Stimulated activated naive CD4-positive, alpha-beta T cell (primary cell): ENCODE measurements at places on chromosomes 7 and 10.

GRCh38 chr10:96124230-96125141 lies 5.6 kb upstream of the ZNF518A start:
- DNase-seq, result no peak

GRCh38 chr7:25068502-25069213 lies 56.4 kb downstream of the CYCS start:
- DNase-seq, result no peak

- DNase-seq, result no peak
Observed at GRCh38 chr10:52502237-52502636, 188.2 kb downstream of the DKK1 start.

GRCh38 chr7:102122026-102122425 lies 164.6 kb upstream of the SH2B2 start:
- DNase-seq, result no peak

- DNase-seq, result no peak
Observed at GRCh38 chr10:124534231-124534798, 72.7 kb downstream of the LHPP start.

DNA sequence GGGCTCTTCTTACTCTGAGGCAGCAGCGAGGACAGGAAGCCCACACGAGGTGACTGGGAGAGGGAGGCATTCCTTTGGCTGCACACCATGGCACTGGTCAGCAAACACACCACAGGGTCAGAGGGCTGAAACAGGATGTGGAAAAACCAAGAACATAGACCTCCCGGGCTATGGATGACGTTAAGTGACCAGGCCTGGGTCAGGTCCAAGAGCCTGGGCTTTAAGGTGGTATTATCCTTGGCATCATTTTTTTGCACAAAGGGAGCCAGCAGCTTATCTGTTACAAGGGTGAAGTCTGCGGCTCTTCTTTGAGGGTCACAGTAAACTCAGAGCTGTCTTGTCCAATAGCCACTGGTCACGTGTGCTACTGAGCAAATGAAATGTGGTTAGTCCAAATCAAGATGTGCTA lies 7.0 kb downstream of the WDR91 start:
- DNase-seq, result no peak

DNA sequence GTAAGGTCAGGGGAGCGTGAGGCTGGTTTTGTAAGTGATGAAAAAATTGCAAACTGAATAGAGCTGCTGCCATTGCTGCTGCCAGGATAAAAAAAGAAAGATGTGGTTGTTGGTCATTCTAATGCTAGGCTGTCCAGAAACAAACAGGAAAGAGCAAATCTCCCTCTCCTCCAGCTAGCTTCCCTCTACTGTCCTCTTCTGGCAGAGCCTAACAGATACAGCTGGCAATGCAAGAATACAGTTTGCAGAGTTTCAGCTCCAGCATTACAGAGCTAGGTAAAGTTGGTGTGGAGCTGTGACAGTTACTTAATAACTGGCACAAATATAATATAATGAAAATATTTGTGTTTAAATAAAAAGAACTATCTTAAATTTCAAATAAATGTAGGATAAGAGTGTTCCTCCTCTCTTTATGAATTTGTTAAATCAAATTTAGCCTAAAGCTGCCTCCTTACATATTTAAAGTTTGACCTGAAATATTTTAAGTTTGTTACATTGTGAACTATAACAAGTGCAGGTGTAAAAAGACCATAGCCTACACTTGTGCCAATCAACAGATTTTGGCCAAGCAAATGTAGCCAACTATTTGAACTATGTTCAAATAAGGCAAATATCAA lies 407.7 kb downstream of the SH2D4B start:
- no peak for DNase-seq

- no peak for DNase-seq
Observed at GRCh38 chr10:124416733-124417132, 2.0 kb downstream of the OAT start.

DNA sequence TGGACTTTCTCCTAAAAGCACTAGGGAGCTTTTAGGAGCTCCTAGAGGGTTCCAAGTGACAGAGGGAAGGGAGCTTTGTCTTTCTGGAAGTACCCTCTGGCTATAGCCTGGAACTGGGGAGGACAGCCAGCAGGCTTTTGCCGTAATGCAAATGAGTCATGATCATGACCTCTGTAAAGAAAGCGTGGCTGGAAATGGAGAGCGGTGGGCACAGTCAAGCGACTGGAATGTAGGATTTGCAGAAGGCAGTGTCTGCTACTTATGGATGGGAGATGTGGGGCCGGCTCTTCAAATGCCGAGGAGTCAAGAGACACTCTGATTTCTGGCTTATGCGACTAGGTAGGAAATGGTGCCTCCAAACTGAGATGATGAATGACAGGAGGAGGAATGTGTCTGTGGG lies 34.6 kb upstream of the PLPP4 start:
- no peak for DNase-seq

GRCh38 chr10:93894516-93895378 lies 969 bp downstream of the SLC35G1 start:
- no peak for DNase-seq
